ENCODE measurements at places on chromosomes 5 and 9.
A peak's percentile ranks its signal among the peaks of the same experiment; 100 is the strongest.

- no peaks in the 10 kb centered on the region for H3K36me3 ChIP-seq
- no peaks in the 10 kb centered on the region for H3K4me1 ChIP-seq
- H3K4me3 ChIP-seq: no peak overlapping the region
- no peaks in the 10 kb centered on the region for H3K27me3 ChIP-seq
- no peak for DNase-seq
- no peak overlapping the region for H3K27ac ChIP-seq
Observed at GRCh38 chr5:51944500-51945125, 561.4 kb downstream of the ISL1 start.

DNA sequence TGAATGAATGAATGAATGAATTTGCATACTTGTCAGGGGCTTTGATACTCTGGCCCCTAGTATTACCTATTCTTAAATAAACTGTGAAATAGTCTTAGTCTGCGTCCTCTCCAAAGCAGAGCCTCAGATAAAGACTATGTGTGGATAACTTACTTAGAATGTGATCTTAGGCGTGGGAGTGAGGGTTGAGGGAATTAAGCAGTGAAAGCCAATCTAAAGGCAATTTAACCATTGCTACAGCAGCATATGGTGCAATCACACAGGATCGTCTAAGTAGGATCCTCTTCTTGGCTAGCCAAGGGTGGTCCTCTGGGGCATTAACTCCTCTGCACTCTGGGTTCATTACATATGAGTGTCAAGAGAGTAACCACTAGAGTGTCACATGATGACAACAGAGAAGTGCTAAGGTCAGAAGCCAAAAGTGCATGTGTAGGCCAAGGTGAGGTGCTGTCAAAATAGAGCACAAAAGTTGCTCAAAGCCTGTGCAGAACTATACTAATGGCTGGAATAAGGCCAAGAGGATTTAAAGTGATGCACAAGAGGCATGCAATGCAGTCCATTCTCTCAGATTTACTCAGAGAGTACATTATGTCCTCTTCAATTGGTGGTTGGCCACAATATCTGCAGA, 274.4 kb upstream of the SEMA6A start:
- no peaks in the 10 kb centered on the region for H3K27me3 ChIP-seq
- no peaks in the 10 kb centered on the region for H3K4me1 ChIP-seq
- no peak for DNase-seq
- H3K27ac ChIP-seq: no peak overlapping the region

DNA sequence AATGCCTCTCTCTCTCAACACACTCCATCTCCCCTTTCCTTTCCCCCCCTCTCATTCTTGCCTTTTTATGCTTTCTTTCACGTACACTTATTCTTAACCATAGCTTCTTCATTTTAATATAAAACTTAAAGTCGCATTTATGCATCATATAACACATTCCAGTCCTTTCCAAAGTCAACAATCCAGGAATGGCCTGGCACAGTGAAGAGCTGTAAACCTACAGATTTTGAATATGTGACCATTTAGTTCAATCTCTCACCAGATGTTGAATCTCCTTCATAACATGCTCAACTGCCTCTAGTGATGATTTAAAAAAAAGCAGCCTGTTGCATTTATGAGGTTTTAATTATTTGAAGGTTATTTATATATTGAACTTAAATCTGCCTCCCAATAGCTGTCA, 186.2 kb upstream of the GRAMD2B start:
- H3K27me3 ChIP-seq: peaks cover 26% of the 10 kb centered on the region
- no peaks in the 10 kb centered on the region for H3K4me1 ChIP-seq
- H3K36me3 ChIP-seq: no peaks in the 10 kb centered on the region
- H3K27ac ChIP-seq: no peak overlapping the region
- H3K4me3 ChIP-seq: no peak overlapping the region
- no peak for DNase-seq

DNA sequence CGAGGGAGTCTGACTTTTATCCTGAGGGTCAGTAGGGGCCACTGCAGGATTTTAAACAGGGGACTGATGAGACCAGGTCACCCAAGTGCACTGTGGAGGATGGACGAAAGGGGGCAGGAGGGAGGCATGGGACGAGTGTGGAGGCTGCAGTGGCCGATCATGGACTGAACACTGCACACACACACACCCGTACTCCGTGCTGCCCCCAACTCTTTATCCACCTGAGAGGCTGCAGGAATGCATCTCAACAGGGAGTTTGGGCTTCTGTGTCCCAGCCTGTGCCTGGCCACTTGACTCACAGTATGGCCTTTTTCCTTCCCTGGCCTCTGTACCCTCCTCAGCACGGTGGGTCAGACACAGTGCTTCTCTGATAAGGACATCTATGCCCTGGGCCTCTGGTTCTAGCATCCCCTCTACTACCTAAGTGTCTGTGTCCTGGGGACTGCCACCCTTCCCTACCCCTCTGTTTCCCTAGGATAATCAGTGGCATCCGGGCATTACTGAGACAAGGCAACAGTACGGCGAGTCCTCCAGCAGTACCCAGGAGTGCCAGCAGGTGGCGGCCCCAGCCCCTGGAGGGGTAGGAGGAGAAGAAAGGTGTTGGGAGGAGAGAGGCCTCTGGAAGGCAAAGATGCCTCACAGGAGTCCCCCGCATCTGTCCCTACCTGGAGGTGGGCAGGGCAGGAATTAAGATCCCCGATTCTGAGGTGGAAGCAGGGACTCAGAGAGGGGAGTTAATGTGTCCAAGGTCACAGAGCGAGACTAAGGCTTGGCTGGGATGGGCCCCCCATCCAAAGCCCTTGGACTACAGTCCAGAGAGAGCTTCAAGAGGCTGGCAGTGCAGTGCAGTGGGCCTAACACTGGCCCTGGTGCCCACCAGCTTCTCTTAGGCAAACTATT, 5.1 kb upstream of the CDX1 start:
- no peaks in the 10 kb centered on the region for H3K36me3 ChIP-seq
- H3K27ac ChIP-seq: no peak overlapping the region
- no peak overlapping the region for H3K4me3 ChIP-seq
- H3K27me3 ChIP-seq: no peaks in the 10 kb centered on the region
- DNase-seq: peak; percentile 87
- peaks cover 41% of the 10 kb centered on the region for H3K4me1 ChIP-seq

GRCh38 chr9:112065806-112066606, 109.1 kb downstream of the SUSD1 start:
- no peak overlapping the region for H3K4me3 ChIP-seq
- H3K27ac ChIP-seq: no peak overlapping the region
- H3K36me3 ChIP-seq: no peaks in the 10 kb centered on the region
- H3K27me3 ChIP-seq: no peaks in the 10 kb centered on the region

DNA sequence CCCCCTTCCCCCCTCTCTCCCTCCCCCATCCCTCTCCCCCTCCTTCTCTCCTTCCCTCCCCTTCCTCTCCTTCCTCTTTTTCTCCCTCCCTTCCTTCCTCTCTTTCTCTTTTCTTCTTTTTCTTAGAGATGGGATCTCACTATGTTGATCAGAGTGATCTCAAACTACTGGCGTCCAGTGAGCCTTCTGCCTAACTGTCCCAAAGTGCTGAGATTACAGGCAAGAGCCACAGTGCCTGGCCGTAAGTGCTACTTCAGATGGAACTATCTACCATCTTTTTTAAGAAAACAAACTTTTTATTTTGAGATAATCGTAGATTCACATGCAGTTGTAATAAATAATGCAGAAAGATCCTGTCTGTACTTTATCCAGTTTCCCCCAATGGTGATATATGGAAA, 6.3 kb downstream of the RCL1 start:
- H3K27ac ChIP-seq: no peak overlapping the region
- H3K4me3 ChIP-seq: no peak overlapping the region
- no peaks in the 10 kb centered on the region for H3K36me3 ChIP-seq
- peaks cover 16% of the 10 kb centered on the region for H3K4me1 ChIP-seq

GRCh38 chr9:91795598-91796241, 154.3 kb downstream of the ROR2 start:
- DNase-seq: peak; percentile 87
- no peak overlapping the region for H3K4me3 ChIP-seq
- no peaks in the 10 kb centered on the region for H3K36me3 ChIP-seq
- peaks cover 9% of the 10 kb centered on the region for H3K27me3 ChIP-seq
- H3K4me1 ChIP-seq: peaks cover 32% of the 10 kb centered on the region

- H3K4me1 ChIP-seq: no peaks in the 10 kb centered on the region
- no peak overlapping the region for H3K27ac ChIP-seq
- no peak for DNase-seq
- no peaks in the 10 kb centered on the region for H3K36me3 ChIP-seq
- H3K27me3 ChIP-seq: no peaks in the 10 kb centered on the region
Observed at GRCh38 chr5:175855041-175855720, 16.2 kb upstream of the CPLX2 start.

GRCh38 chr5:179610109-179610902, 13.2 kb downstream of the HNRNPH1 start:
- H3K4me3 ChIP-seq: no peak overlapping the region
- peak overlapping the region; percentile 23 for H3K27ac ChIP-seq
- no peaks in the 10 kb centered on the region for H3K4me1 ChIP-seq
- no peak for DNase-seq

GRCh38 chr9:70950270-70950669, 171.2 kb downstream of the TRPM3 start:
- DNase-seq: no peak
- no peaks in the 10 kb centered on the region for H3K36me3 ChIP-seq
- H3K4me1 ChIP-seq: no peaks in the 10 kb centered on the region
- H3K4me3 ChIP-seq: no peak overlapping the region
- no peak overlapping the region for H3K27ac ChIP-seq

DNA sequence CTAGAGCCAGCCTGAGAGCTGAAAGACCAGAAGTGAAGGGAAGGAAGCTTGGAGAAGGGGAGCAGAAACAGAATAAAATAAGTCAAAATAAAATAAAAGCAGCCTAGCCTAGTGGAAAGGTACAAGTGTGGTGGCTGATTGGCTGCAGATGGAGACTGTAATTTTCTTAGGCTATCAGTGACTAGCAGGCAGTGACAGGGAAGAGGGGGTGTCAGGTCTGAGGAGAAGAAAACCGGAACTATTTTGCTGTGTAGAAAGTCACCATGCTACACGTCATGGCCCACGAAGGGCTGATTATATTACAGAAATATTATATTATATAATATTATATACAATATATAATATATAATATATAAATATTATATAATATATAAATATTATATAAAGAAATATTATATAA, 98.1 kb upstream of the TAF11L2 start:
- no peaks in the 10 kb centered on the region for H3K27me3 ChIP-seq
- no peak for DNase-seq
- no peaks in the 10 kb centered on the region for H3K36me3 ChIP-seq

GRCh38 chr5:156929366-156929948, 33.6 kb downstream of the TIMD4 start:
- H3K27me3 ChIP-seq: no peaks in the 10 kb centered on the region
- no peaks in the 10 kb centered on the region for H3K4me1 ChIP-seq
- H3K27ac ChIP-seq: no peak overlapping the region
- no peak for DNase-seq

DNA sequence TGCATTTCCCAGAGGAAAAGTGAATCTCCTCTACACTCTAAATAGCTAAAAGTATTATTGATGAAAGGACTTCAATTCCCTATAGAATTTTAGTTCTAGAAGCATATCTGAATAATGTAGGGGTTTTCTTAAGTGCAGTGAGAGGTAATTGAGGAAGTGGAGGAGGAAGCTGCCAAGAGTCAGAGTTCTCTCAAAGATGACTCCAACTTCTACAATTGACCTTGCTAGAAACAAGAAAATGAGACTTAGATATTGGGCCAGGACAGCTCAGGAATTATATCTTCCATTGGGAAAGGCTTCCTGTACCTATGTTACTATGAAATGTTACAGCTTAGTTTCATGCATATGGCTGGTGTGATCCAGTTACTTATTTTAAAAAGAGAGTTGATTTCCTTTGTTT, 10.4 kb upstream of the F2R start:
- no peaks in the 10 kb centered on the region for H3K36me3 ChIP-seq
- peaks cover 68% of the 10 kb centered on the region for H3K4me1 ChIP-seq
- H3K4me3 ChIP-seq: no peak overlapping the region
- no peak overlapping the region for H3K27ac ChIP-seq
- no peaks in the 10 kb centered on the region for H3K27me3 ChIP-seq

GRCh38 chr5:80915716-80916115, 44.4 kb upstream of the RASGRF2 start:
- no peak overlapping the region for H3K4me3 ChIP-seq
- no peak overlapping the region for H3K27ac ChIP-seq
- H3K36me3 ChIP-seq: no peaks in the 10 kb centered on the region
- DNase-seq: no peak

GRCh38 chr9:134937164-134937555, 19.4 kb upstream of the FCN1 start:
- no peak overlapping the region for H3K4me3 ChIP-seq
- no peaks in the 10 kb centered on the region for H3K36me3 ChIP-seq
- no peak for DNase-seq
- no peaks in the 10 kb centered on the region for H3K27me3 ChIP-seq
- H3K27ac ChIP-seq: no peak overlapping the region

DNA sequence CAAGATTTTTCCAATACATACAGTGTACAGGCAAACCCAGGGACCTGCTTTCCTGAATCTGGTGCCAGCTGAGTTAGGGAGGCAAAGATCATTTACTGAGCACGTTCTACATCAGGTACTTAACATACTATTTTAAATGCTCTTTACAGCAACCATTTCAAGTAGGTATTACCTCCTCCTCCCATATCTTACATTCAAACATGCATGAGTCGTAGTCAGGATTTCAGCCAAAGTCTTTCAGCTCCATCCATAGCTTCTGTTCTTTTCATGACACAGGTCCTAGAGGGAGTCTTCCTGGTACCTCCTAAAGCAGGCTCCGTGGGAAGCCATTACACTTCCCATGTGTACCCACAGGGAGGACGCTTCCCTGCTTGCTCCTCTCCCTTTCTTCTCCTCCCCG, 11.7 kb downstream of the KCNV2 start:
- no peak for DNase-seq
- H3K4me1 ChIP-seq: peaks cover 6% of the 10 kb centered on the region

DNA sequence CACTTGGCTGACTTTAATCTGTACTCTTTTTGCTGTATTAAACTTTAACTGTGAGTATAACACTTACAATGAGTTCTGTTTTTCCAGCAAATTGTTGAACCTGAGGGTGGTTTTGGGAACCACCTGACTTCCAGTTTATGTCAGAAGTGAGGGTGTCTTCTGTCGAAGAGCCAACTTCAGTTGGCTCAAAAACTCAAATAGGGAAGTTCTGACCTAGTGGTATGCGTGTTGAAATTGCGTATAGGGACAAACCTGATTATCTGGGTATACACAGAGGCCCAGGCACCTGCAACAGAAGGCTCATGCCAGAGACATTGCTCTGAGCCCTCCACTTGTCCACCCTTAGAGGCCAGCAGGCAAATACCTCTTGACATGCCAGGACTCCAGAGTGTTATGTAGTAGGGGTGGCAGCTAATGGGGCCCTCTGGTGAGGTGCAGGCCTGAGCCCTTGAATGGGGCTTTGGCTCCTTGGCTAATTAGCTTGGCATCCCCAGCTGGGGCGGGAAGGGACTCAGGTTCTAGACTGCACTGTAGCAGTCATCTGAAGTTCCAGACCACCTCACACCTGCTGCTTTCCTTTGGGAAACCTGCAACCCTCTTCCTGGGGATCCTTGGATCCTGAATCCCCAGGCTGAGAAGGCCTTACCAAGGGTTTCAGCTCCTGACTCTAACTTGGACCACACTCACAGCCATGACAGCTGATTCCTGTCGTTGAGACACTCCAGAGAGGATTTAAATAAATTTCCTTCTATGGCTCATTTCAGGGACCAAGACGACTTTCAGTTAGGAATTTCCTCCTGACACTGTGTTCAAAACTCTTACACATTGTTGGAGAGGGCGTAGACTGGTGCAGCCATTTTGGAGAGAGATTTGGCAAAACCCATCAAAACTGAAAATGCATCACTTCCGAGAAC, 189.6 kb downstream of the HSPA4 start:
- no peaks in the 10 kb centered on the region for H3K27me3 ChIP-seq
- H3K36me3 ChIP-seq: no peaks in the 10 kb centered on the region
- H3K4me1 ChIP-seq: peaks cover 8% of the 10 kb centered on the region
- no peak for DNase-seq
